Kasumi-1 (cell line): ENCODE measurements at places on chromosomes 7 and 10.

- DNase-seq = no peak
Measured at GRCh38 chr7:143216686-143217085, 5.2 kb upstream of the TAS2R40 start.

GRCh38 chr10:12685261-12686058 lies 316.1 kb downstream of the CCDC3 start:
- no peak for DNase-seq

DNA sequence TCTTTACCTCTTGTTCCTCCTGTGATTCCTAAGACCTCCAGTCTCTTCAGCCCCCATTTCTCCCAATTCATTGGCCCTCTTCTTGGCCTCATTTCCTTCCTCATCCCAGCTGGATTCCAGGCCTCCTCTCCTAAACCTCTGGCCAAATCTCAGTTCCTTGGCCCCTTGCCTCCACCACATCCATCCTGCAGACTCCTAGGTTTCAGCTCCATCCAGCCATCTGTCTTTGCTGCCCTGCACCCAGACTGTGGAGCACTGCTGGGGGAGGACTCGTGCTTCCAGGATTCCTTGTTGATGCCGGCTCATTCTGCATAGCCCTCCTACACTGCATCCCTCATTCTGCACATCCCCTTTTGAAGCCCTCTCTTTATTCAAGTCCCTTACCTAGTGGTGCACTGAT lies 6.7 kb downstream of the PLAC9 start:
- DNase-seq = no peak

DNA sequence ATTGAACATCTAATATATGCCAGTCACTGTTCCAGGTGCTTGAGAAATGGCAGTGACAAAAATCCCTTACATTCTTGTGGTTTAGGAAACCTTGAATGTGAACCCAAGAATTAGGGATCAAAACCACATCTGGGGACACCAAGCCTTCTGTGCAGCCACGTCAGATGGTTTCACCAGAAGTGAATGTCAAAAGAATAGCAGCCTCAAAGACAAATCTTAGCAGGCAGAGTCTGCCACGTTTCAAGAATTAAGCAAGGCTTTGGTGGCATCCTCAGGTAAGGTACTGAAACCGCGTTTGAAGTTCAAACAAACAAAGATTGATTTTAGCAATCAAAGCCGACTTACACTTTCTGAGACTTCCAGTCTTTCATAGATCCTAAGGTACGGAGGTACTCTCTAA lies 225.5 kb upstream of the GNAI1 start:
- no peak for DNase-seq

DNA sequence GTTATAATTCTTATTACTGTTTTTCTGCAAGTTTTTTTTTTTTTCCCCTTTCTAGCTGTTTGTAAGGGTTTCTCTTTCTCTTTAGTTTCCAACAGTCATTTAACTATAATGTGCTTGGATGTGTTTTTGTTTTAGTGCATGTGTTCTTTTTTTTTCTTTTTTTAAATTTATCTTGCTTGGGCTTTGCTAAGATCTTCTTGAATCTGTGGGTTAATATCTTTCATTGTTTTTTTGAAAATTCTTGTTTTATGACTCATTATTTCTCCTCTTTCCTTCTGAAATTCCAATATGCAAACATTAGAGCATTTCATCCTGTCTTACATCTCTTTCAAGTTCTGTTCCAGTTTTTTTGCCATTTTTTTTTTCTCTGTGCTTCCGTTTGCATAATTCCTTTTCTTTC lies 5.7 kb upstream of the HK1 start:
- DNase-seq = no peak

DNA sequence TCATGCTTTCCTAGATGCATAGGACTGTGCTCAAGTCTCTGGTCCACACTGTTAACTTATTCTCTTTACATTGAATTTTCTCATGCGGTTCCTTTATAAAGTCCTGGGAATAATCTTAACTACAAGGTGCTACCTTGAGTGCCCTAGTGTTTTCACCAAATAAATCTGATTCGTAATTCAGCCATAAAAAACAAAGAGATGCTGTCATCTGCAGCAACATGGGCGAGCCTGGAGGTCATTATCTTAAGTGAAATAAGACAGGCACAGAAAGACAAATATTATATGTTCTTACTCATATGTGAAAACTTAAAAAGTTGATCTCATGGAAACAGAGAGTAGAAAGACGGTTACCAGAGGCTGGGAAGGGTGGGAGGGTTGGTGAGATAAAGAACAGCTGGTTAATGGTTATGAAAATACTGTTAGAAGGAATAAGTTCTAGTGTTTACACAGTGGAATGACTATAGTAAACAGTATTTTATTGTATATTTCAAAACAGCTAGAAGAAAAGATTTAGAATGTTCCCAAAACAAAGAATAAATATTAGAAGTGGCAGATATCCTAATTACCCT lies 38.3 kb downstream of the NT5C3A start:
- DNase-seq = no peak

DNA sequence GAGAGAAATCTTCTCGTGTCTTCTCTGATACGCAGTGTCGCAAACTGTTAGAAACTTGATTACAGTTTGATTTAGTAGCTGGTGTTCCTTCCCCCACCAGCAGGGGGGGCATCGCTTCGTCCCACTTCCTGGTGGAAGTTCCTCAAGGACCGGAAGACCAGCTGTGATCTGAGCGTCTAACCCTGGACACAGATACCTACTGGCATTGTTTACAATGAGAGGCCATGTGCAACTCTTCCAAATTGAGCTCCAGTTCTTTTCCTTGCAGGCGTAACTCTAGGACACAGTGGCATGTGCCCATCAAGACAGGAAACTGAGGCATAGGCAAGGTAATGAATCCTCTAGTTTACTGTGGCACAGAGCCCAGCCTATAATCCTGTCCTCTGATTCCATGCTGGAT lies 219.0 kb downstream of the CCDC3 start:
- DNase-seq = peak; percentile 19

DNA sequence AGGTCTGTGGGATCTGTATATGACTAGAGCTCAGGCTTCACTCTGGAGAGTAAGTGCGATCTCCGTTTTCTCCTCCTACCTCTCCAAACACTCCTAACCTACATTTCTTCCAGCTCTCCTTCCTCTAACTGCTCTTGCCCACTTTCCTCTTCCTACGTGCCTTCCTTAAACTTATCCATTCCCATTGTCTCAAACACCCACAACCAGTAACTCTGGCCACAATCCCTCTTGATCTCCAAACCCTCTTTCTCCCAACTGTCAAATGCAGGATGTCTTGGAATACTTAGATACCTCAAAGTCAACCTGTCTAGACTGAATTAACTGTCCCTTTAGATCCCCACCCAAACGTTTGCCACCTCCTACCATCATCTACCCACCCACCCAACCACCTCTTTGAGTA lies 213.7 kb upstream of the KMT2E start:
- DNase-seq = no peak

DNA sequence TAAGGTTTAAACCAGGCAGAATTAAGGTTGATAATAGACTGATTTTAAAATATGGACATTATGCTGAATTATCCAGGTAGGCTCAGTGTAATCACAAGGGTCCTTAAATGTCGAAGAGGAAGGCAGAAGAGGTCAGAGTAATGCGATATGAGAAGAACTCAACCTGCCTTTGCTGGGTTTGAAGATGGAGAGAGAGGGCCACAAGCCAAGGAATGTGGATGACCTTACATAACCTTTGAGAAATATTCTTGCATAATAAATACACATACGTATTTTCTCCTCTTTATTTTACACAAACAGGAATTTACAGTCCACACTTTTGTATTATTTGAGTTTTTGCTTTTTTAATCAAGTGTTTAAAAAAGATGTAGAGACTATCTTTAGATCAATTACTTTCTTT lies 88.5 kb downstream of the ST7 start:
- no peak for DNase-seq

- no peak for DNase-seq
Measured at GRCh38 chr7:98808751-98809460, 60.9 kb downstream of the TMEM130 start.

GRCh38 chr10:101879456-101880231 lies 36.0 kb upstream of the KCNIP2 start:
- DNase-seq = no peak

- DNase-seq = no peak
Measured at GRCh38 chr7:18873734-18874336, 243.6 kb downstream of the TWIST1 start.

DNA sequence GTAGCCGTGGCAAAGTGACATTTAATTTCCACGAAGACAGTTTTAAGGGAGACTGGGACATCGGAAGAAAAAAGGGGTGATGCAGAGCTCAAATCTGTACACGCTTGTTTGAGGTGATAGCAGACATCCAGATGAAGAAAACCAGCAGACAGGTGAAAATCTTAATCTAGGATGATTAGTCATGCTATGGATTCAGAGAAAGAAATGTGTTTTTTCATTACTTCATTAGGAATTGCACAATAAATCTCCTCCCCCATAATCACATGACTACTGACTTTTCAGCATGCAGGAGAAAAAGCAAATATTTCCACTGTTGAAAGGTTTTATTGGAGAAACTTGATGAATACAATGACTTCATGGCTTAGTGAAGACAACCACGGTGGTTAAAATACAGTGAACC lies 2.5 kb downstream of the NUDT5 start:
- no peak for DNase-seq

GRCh38 chr7:69426705-69427104 lies 171.6 kb upstream of the AUTS2 start:
- no peak for DNase-seq

DNA sequence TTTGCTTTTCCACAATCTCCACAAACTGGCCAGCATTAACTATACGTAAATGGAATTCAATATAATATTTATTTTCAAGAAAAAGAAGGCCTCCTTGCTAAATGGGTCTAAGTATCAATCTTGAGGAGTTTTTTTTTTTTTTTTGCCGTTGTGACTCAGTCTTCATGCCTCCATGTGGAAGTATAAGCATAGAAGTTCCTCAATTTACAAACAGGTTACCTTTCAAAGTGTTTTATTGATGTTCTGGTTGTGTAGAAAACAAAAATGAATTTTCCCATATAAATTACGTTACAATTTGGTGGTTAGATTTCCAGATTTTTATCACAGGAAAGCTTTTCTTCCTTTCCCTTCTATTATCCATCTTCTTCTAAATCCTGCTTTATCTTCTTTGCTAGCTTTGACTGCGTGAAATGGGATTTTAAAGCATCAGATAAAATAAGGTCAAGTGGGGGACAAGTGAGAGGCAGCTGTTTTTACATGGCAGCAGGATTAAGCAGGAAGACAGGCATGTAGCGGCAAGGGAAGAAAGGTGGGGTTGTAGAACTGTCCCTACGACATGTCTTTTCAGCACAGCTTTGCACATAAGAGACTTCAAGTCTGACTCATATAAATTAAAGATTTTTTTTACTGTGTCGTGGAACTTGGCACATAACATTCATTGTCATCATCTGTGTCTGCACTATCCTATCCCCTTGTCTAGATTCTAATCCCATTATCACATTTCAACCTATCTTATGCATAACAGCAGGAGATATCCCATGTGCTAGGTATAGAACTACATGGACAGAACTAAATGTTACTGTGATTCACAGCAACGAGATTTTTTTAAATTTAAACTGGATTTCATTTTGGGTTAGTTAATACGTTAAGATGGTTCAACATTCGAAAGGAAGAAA lies 135.3 kb upstream of the FAM3C start:
- no peak for DNase-seq

GRCh38 chr10:68099736-68100135 lies 9.6 kb upstream of the MYPN start:
- no peak for DNase-seq

- DNase-seq = no peak
Measured at GRCh38 chr10:42990721-42991441, 86.0 kb upstream of the RET start.

DNA sequence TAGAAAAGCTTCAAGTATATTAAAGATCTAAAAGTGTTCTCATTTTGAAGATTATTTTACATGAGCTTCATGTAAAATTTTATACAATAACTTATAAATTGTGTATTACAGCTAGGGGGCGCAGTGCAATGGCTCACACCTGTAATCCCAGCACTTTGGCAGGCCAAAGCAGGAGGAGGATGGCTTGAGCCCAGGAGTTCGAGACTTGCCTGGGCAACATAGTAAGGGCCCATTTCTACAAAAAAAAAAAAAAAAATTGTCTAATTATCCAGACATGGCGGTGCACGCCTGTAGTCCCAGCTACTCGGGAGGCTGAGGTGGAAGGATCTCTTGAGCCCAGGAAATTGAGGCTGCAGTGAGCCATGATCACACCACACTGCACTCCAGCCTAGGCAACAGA lies 16.6 kb downstream of the ACBD5 start:
- peak; percentile 42 for DNase-seq

- no peak for DNase-seq
Measured at GRCh38 chr10:77385315-77385714, 252.3 kb downstream of the KCNMA1 start.

DNA sequence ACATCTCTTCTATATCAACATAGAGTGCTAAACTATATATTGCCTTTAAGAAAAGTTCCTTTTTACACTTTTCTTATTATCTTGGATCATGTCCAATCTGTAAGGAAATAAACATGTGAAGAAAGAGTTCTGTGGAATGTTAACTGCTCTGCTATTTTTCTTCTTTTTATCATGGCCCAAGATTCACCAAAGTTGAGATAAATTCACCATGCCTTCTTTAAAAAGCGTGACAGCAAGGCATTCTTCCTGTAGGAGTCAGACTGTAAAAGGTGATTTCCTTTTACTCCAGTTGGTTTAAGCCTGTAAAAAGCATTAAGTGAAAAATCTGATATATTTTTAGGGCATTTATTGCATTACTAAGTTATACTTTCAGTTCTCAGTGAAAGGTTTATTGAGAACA lies 165.7 kb upstream of the FZD1 start:
- no peak for DNase-seq

DNA sequence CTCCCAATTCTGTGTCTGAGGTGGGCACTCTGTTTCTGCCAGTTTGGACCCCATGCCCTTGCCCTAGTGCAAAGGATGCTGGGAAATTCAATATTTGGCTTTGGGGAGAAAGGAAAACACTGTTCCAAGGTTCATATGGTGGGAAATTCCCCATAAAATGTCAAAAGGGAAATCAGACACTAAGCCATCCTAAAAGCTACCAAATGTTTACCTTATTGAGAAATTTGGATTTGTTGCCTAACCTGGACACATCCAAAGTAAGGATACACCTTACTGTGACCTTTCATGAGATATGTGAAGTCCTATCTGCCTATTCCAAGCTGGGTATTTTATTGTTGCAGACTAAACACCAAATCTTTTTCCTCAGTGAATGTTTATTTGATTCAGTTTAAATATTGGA lies 109.1 kb downstream of the CYP26A1 start:
- no peak for DNase-seq

DNA sequence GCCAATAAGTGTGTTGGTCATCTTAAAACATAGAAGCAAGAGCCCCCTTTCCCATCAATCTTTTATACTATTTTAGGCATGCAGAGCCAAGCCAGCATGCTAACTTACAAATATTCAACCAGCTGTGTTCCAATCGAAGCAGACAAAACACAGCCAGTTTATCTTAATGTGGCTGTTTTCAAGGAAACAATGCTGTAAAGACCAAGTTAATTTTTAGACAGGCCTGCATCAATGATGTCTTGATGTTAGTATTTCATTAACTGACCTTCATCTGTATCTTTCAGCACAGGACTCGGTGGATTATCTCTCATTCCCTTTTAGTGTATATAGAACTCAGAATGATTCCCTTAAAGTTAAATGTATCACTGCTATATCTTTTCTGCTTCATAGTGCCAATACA lies 262.0 kb upstream of the ZWINT start:
- no peak for DNase-seq

GRCh38 chr7:12746211-12746610 lies 58.8 kb downstream of the ARL4A start:
- DNase-seq = no peak
